Endothelial cell (in vitro differentiated cells): ENCODE measurements at places on chromosomes 6 and 20. TPM values are rescaled to one million over a fixed set of nuclear protein-coding genes. Genes with fewer than 3 reads are reported as not detected.
A peak's percentile ranks its signal among the peaks of the same experiment; 100 is the strongest.

MYLIP gene
- 30.1 TPM for total RNA-seq

COL10A1 gene
- total RNA-seq, result not detected

PTK6 gene
- total RNA-seq, result not detected

DNA sequence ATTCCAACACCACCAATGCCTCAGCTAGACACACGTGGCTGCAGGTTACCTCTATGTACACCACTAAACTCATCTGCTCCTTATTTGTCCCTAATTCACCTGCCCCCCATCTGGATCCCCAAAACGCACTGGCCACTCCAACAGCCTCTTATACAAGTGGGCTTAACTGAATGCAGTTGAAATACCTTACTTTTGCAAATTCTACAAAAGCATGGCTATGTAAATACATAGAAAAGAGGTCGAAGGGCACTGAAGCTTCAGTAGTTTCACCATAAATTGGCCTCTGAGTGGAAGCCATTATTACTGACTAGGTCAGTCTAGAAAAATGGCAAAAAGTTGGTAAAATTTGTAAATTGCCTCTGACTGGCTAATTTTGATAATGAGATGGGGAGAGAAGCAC is 11.1 kb upstream of the PPP1R3G start:
- DNase-seq, result no peak

DNA sequence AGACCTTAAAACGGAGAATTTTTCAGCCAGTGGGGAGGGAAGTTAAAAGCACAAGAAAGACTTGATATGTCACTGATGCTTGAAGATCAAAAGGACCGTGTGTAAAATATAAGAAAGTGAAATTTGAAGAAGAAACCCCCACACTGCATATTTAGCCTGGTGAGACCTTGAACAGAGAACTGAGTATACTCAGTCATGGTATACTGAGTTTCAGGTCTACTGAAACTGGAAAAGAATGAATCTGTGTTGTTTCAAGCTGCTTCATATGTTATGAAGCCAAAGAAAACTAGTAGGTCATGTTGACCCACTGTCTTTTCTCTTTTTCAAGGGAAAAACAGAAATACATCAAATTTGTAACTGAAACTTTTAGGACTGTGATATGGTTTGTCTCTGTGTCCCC is 443.8 kb upstream of the GJE1 start:
- no peak for DNase-seq

DNA sequence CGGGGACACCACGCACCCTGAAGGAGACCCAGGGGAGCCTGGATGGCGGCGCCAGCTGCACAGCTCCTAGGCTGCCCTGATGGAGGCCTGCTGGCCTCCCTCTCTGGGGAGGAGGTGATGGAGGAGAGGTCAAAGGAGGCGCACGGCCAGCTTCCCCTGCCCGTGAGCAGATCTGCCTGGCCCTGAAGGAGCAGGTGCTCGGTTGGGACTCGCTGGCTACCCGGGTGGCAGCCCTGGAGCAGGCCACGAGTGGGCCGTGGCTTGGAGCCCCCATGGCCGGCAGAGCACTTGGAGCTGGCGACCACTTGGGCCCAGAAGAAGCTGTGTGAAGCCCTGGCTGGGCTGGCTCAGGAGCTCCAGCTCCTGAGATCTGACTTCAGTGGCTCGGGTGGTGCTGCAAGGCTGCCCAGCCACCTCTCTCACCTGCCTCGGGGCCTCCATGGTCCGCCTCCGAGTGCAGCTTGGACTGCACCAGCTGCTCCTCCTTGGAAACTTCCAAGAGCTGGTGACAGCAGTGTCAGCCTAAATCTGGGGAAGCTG is 7.5 kb upstream of the RAET1E start:
- no peak for DNase-seq

DNA sequence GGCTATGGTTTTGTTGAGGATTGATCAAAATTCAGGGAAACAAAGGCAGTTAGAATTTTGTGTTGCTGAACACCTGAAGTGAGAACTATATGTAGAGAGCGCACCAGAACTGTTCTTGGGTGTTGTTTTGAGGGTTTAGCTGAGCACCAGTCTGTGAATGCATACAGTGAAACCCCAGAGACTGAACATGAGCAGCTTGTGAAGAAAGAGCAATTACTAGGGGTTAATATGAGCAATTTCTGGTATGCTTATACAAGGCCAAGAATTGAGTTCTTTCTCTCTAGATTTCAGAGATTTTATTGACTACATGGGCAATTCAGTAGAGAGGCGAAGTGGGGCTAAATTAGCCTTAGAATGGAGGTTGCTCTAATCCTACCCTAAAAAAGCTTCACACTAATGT is 93.9 kb downstream of the CD2AP start:
- no peak for DNase-seq

DNA sequence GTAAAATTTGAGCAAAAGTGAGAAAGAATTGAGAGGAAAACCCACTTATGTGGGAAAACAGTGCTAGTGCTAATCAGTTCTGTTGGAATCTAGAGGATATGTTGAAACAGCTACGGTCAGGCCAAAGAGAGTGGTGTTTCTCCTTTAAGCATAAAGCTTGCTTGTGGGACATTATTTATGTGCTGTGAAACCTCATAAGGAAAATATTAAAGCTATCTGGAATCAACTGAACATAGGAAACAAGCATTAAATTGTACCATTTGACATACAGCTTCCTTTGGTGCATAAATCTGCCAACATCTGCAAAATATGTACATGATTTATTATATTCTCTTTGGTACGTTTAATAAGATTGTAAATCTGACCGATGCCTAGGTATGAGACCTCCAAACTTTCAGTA is 182.5 kb upstream of the PDE10A start:
- no peak for DNase-seq

DNA sequence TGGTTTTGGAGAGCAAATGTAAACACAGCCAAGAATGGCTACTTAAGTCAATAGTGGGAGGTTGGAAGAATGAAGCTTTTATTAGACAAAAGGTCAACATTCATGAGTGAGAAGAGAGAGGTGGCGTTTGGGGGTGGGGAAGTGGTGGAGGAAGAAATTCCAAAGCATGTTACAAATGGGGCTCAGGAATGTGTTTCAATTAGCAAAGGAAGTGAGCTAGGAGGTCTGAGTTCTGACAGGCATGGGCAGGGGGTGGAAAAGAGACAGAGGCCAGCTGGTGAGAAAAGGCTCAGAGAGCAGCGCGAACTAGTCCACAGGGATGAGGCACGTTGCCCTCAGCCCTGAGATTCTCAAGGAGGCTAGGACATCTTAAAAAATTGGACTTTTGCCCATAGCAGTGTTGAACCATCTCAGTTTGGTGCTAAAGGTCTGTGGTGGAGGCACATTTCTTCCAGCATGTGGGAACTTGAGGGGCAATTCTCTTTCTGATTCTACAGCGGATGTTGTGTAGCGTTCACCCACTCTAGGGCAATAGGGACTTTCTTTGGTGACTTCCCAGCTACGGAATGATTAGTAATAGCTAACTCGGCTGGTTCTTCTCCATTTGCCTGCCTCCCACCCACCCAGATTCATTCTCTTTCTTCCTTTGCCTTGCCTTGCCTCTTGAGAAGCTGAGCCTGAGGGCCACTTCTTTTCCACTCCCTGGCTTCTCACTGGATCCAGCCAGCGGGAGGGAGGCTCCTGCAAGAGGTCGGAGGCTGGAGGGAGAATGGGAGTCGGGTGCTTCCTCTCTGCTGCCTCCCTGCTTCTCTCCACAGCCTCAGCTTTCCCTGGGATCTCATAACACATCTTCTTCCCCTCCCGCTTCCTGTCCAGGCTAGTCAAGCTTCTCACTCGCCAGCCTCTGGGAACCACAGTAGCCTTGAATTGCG is 45.1 kb upstream of the NEDD9 start:
- DNase-seq, result peak; percentile 10

GRCh38 chr20:10793766-10794165 is 120.0 kb upstream of the JAG1 start:
- DNase-seq, result no peak

- no peak for DNase-seq
Measured at GRCh38 chr20:35820715-35821114, 48.9 kb downstream of the PHF20 start.

DNA sequence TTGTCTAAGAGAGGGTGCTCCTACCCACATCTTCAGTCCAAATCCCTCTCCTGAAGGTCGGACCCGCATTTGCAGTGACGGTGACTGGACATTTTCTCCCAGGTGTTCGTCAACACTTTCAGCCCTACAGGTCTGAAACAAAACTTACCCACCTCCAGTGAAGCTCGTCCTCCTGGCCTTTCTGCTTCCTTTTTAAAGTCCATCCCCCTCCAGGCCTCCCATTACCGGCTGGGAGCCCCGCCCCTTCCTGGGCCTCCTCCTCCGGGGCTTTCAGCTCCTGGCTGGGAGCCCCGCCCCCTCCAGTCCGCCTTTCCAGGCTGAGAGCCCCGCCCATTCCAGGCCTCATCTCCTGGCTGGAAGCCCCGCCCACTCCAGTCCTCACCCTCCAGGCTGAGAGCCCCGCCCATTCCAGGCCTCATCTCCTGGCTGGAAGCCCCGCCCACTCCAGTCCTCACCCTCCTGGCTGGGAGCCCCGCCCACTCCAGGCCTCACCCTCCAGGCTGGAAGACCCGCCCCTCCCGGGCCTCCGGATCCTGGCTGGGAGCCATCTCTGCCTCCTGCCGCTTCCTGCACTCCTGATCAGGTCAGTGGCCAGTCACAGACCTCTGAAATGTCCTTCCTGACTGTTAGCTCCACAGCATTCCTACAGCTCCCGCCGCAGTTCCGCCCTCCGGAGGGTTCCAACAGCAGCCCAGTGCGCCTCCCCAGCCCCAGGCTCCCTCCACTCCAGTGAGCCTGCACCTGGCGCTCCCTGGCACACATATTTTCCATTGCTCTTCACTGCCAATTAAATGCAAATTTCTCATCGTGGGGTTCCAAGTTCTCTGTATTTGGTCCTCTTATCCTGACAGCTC is 98.5 kb downstream of the LY86 start:
- DNase-seq, result peak; percentile 95

GRCh38 chr20:16865406-16865805 is 117.2 kb downstream of the OTOR start:
- DNase-seq, result no peak

DNA sequence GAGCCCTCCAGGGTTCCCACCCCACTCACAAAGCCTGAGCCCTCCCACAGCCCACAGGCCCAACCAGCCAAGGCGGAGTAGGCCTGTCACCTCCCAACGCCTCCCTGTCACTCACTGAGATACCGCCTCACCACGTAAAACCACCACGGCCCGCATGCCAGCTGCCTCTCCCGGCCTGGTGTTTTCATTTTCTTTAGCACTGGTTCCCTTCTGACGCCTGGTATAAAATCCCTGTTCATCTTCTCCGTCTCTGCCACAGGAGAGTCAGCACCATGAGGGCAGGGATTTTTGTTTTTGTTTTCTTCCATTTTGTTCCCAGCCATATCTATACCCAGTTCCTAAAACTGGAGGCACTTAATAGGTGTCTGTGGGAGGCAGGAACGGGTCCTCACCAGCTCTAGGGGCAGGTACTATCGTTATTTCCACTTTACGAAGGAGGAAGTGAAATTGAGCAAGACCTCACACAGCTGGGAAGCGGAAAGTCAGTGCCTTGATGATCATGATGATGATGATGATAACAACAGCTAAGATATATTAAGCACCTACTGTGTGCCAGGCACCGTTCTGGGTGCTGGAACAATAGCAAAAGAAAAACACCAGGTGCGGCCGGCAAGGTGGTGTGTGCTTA is 58.6 kb downstream of the SNAI1 start:
- DNase-seq, result no peak
